HTR-8/SVneo (cell line): ENCODE measurements at places on chromosomes 1 and 21.

GRCh38 chr1:108551137-108551862, 8.6 kb upstream of the EEIG2 start:
- no peak for DNase-seq

- no peak for DNase-seq
Observed at GRCh38 chr1:3091334-3091733, 22.3 kb downstream of the PRDM16 start.

- DNase-seq = no peak
Observed at GRCh38 chr1:99176753-99177152, 87.5 kb upstream of the PLPPR4 start.

DNA sequence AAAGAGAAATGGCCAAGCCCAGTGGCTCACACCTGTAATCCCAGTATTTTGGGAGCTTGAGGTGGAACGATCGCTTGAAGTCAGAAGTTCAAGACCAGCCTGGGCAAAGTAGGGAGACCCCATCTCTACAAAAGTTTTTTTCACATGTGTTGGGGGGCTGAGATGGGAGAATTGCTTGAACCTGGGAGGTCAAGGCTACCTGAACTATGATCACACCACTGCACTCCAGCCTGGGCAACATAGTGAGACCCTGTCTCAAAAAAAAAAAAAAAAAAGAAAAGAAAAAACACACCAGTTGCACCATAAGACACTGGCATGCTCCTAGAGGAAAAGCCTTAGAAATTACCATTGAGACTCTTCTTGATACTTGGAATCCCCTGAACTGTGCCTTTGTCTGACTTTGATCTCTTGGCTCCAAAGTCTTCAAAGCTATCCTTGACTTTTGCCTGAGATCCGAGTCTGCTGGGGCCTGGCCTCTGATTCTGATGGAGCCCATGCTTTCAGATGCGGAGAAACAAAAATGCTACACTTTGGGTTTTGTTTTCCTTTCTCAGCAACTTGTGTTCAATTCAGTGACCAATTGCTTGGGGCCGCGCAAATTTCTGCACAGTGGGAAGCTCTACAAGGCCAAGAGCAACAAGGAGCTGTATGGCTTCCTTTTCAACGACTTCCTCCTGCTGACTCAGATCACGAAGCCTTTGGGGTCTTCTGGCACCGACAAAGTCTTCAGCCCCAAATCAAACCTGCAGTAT, 33.7 kb downstream of the ATP5PO start:
- DNase-seq = no peak

- no peak for DNase-seq
Observed at GRCh38 chr1:15005116-15005515, 148.4 kb upstream of the TMEM51 start.
